ENCODE measurements at places on chromosomes 2 and 18.

DNA sequence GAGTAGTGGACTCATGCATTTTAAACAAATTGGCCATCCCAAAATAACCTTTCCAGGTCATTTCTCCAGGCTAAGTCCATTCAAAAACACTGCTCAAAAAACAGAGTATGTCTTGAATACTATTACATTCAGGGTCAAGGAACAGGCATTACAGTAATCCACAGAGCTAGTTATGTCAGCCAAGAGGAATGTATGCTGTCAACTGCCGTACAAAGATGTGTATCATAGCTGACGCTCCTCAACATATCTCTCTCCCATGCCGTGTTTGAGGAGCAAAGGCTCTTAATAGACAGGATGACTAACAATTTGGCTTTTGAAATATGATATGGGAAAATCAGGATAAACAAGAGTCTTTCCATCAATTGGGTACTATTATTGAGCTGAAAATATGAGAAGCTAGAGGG lies 68.8 kb upstream of the KCTD1 start:
- no peak for DNase-seq

- peak; percentile 41 for DNase-seq
Measured at GRCh38 chr2:162073888-162074631, at the start of gene DPP4. Gene DPP4 (minus strand): TSS chr2:162074215. CDS start chr2:162073981, 234 bp downstream.

GRCh38 chr2:174338147-174338605 lies 3.4 kb downstream of the SP9 start:
- no peak for DNase-seq

DNA sequence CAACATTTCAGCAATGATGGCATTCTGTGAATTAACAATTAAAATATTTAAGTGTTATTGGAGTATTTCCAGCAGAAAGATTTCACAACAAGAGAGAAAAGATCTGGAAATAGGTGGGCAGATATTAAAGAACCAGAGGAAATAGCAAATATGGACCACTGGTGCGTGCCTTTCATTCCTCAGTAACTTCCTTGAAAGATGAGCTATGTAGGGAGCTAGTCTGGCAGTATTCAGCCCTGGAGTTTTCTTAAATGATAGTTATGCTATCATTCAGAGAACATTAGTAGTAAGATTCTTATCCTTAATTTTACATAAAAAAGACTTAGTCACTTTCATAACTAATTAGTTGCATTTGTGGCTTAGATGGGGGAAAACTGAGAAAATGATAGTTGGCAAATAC lies 41.5 kb downstream of the TANC1 start:
- no peak for DNase-seq

DNA sequence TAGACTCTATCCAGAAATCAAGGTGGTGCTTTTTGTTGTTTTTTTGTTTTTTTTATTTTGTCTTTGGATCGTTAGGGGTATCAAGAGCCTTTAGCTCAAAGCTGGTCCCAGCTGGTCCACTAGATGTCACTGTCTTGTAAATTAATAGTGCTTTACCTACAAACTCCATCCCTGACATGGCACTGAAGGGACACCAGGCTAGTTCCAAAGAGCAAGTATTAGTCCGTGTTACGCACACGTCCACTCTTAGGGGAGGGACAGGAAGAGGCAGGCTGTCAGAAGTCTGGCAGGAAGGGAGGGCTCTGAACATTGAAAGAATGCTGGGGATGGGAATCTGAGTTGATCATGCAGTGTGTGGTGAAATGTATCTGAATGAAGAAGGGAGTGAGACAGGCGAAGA lies 85.9 kb upstream of the CCBE1 start:
- no peak for DNase-seq

DNA sequence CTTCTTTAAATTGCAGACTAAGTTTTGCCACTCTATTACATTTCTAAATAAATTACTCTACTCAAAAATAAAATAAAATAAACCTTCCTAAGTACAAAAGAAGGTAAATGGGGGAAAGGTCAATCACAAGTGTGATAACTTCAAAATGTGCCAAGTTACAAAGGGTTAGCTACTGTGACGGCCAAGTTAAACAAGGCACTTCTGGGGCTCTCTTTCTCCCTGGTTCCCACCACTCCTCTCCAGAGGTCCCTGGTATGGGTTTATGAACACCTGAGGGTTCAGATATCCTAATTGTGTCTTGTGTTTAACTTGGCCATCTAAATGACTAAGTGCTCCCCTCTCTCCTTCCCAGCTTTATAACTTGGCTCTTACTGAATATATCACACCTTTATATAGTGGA lies 5.4 kb downstream of the ZNF521 start:
- no peak for DNase-seq

GRCh38 chr2:118604811-118605210 lies 242.6 kb downstream of the EN1 start:
- no peak for DNase-seq
